ENCODE measurements at places on chromosomes 6 and 20. TPM values are rescaled to one million over a fixed set of nuclear protein-coding genes. Genes with fewer than 3 reads are reported as not detected.

SLC35B2 gene
- 22.8 TPM for total RNA-seq

- DNase-seq = no peak
These were observed 44.8 kb downstream of the INSM1 start for GRCh38 chr20:20412750-20413149.

GRCh38 chr20:14700639-14700960 is 363.2 kb upstream of the FLRT3 start:
- DNase-seq = no peak

SLPI gene
- total RNA-seq = not detected

COL10A1 gene
- total RNA-seq = not detected

DNA sequence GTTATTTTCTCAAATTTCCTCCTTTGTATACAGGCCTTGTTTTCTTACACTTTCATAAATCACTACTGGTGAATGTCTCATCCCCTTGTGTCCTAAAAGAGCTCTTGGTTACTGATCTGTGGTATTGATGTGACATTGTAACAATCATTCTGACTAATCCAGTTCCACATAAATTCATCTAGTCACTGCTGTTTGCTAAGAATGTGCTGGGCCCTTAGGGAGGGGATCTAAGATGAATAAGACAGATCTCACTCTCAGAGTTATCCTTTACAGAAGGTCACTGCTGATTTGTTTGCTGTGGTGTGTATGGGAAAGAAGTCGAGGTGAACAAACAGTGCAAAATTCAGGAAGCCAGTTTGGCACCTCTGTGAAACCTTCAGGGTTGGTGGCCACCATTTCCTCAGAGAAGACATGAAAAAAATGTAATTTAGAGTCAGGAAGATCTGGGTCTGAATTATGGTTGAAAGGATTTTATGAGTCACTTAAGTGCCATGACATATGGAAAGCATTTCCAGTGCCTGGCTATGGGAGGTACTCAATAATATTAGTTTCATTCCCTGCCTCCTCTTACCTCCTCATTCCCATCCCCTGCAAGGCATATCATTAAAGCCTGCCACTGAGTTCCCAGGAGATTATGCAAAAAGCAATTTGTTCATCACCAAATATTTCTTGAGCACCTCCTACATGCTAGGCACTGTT is 121.8 kb downstream of the COL9A1 start:
- no peak for DNase-seq

- no peak for DNase-seq
These were observed 92.5 kb upstream of the NXT1 start for GRCh38 chr20:23257848-23258746.

EFCAB8 gene
- 0.27 TPM for total RNA-seq

- no peak for DNase-seq
These were observed 158.9 kb downstream of the TBXT start for GRCh38 chr6:166008441-166009369.

DNA sequence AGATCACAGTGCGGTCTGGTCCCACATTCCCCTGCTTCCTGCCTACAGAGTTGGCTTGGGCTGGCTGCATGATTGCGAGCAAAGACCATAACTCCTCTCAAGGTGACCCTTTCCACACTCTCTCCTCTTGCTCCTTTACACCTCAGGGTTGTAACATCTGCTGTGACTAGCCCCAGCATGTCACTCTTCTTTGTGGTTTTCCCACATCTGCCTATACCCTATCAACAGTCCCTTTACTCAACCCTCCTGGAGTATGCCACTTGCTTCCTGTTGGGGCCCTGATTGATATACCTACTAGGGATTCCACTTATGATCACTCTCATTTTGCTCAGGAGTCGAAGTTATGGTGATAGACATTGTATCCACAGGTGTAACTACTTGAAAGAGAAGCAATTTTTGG is 58.9 kb upstream of the SGK1 start:
- DNase-seq = no peak

GRCh38 chr6:88513920-88514319 is 347.8 kb upstream of the CNR1 start:
- no peak for DNase-seq

All from activated naive CD8-positive, alpha-beta T cell treated with anti-CD3 and anti-CD28 coated beads for 36 hours (primary cell).